Activated T-cell treated with anti-CD3 and anti-CD28 coated beads, Interleukin-2, amount 50 U/mL, for 1 hour (primary cell): ENCODE measurements at places on chromosomes 12 and 14.

DNA sequence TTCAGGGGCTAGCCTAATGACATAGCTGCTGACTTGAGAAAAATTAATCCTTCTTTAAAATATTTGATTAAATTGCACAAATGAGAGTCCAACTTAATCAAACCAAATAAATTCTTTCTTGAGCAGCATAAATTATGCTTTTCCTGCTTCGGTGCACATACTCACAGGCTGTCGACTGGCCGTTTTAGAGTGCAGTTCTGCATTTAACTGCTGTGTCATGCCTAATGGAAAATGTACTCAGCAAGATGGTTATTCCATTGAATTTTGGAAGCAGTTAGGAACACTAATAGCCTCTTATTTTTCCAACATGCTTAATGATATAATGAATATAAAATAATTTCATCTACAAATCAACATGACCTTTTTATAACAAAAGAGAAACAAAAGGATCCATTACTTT lies 266.1 kb upstream of the LRIG3 start:
- DNase-seq: no peak

DNA sequence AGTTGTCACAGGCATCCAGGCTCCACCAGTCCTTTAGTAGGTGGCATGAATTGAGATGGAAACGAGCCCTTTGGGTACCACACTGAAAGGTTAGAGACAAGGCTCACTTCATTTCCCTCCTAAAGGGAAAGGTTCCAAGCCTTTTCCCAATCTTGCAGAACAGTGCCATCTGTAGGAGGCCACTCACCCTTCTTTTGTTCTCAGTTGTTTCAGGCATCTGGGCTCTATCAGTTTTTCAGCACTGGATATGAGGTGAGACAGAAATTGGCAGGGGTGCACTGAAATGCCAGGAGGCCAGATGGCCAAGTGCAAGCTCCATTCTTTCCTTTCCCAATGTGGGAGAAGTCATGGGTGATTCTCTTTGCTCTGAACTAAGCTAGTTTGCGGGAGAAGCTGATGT lies 15.2 kb downstream of the FBXO33 start:
- DNase-seq: no peak

DNA sequence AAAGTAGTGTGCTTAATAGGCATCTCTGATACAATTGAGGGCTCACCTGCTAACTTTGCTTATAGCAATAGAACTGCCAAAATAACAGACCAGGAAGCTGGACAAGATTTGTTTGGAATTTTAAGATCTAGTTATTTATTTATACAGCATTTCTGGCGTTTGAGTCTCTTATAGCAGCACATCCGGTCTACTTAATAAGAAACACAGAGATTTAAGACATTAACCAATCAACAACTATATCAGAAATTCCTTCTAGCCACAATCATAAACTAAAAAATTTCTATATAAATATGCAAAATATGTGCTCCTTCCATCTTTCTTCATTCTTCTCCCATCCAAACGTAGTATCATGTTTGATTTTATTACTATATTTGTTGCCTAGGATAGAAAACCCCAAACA lies 2.6 kb downstream of the RTN1 start:
- no peak for DNase-seq

DNA sequence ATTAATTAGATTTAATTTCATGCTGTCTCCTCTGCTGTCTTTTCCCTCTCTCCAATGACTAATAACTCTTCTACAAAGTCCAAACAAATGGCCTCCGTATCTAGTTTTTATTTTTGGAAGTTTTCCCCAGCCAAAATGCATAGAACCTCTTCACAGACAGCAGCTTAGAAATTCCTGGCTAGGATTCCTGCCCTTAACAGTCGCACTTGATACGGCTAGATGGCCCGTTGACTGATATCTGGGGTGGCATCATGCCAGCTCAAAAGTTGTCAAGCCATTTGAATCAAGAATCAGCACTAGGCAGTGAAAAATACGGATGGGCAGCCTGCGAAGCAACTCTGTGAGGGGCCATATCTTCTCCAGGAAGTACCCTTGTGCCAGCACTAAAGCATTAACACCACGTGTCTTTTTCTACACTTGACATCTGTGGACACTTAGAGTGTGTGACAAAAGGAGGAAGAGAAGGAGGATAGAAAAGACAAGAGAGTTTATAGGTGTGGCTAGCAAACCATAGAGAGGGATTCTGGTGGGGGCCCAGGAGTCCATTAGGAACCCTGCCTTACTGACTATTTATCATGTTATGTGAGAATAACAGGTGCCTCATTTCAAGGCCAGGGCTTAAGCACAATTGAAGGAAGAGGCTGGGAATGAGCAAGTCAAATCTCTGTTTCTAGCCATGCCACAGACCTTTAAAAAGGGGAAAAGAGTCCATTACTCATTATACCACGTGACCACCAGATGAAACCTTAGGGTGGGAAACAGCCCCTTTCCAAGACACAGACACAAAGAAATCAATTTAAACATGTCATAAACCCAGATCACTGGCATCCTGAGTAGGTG lies 39.2 kb upstream of the KRR1 start:
- DNase-seq: no peak

GRCh38 chr14:69483765-69484443 lies 624 bp upstream of the PLEKHD1 start:
- no peak for DNase-seq

- DNase-seq: no peak
Observed at GRCh38 chr14:93011650-93012325, 88.8 kb downstream of the CHGA start.

DNA sequence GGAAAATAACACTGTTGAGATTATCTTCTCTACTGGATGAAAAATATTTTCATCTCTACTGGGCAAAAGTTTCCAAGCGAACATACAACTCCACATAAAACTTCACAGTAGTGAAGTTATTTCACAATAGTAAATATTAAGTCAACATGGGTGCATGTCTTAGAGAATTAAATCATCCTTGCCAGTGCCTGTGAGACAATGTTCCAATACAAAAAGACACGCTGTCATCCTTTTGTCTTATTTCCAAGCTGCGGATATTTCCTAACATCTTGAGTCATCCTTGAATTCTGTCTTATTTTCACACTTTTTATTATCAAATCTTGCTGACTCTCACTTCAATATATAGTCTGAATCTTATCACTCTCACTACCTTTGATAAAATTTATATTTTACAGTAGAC lies 142.9 kb upstream of the KITLG start:
- DNase-seq: no peak

GRCh38 chr12:54996205-54996604 lies 11.6 kb upstream of the TESPA1 start:
- no peak for DNase-seq
